ENCODE measurements at places on chromosomes 4 and X.

GRCh38 chrX:154398668-154399526 lies 720 bp downstream of the RPL10 start:
- DNase-seq = peak; percentile 84

DNA sequence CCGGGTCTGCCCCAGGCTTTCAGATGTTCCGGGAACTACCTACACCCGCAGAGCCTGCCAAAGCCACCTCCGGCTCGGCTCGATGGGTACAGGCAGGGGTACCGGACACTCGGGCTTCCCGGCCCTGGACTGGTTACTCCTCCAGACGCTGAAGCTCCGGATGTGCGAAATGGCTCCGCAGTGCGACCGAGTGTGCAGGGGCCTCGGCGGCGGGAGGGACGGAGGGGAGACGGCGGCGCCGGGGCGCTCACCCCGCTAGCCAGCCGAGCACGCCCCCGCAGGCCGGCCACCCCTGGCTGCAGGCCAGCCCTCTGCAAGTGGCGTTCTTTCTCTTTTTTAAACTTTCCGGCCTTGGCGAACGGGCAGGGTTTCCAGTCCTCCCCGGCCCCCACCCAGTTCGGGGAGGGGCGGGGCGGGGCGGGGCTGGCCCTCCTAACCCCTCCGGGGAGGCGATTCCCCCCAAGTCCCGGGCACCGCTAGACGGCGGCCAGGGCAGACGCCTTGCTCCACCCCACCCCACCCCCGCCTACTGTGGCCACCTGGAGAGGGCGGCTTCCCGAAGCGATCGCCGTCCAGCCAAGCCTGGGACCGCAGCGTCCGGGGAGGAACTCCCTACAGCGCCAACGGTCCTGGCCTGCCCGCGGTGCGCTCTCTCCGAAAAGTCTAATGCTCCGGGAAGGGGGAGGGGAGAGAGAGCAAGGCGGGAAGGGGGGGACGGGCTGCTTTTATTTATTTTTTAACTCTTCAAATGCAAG lies 7.5 kb downstream of the BCOR start:
- no peak for DNase-seq

DNA sequence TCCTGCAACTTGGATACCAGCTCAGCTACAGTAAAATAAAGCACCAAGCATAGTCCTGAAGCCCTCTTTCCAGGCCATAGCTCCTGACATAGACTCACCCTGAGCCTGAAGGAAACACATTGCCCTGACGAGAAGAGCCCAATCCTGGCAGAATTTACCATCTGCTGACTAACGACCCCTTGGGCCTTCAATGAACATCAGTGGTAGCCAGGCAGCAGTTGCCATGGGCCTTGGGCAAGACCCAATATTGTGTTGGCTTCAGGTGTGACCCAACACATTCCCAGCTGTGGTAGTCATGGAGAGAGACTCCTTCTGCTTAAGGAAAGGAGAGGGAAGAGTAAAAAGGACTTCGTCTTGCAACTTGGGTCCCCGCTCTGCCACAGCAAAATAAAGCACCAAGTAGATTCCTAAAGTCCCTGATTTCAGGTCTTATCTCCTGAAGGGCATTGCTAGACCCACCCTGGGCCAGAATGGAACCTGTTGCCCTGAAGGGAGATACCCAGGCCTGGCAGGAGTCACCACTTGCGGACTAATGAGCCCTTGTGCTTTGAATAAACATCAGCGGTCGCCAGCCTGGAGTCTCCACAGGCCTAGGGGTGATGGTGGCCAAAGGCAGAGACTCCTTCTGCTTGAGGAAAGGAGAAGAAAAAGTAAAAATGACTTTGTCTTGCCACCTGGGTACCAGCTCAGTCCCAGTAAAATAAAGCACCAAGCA lies 902.6 kb downstream of the C4orf33 start:
- DNase-seq = no peak

GRCh38 chr4:3261411-3262207 lies 12.7 kb downstream of the MSANTD1 start:
- no peak for DNase-seq

DNA sequence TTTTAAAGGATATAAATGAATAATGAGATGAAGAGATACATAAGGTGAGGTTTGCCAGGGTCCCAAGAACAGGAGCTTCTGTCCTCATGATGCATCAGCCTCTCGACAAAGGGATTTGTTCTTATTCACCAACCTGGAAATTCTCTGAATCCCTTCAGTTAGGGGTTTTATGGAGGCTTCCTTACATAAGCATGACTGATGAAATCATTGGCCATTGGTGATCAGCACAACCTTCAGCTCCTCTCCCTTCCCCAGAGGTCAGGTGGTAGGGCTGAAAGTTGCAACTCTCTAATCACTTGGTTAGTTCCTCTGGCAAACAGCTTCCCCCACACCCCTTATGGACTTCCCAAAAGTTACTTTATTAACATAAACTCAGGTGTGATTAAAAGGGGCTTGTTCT lies 222.0 kb downstream of the SPRY1 start:
- no peak for DNase-seq

DNA sequence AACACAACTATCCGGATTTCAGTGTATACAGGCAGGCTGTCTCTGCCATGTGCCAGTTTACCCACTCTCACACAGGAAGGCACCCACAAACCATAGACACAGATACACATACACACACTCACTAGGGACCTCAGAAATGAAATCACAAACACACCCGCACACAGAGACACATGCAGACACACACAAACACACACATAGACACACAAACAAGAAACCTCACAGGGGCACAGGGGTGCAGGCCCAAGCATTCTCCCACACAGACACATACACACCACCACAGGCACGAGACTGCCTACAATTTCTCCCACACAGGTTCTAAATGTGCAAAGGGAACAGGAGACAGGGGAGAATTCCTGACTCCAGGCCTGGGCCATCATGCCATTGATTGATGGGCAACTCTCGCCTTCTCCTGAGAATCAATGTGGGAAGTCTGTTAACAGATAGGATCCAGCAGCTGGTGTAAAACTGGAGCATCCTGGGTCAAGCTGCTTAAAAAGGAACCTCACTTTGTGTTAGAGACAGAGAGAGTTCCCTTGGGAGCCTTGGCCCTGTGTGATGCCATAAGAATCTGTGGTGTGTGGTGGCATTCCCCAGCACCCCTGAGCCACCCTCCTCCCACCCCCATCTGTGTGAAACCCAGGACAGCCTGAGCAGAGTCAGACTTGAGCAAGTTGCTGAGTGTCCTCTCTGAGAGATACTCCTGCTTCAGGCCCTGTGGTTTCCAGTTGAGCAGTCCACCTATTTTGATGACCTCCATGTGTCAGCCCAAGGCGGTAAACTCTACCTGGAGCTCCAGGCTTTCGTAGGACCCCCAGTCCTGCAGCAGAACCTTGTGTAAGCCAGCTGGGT lies 33.9 kb downstream of the NBDY start:
- DNase-seq = peak; percentile 42

GRCh38 chr4:185054886-185055285 lies 36.6 kb downstream of the HELT start:
- DNase-seq = no peak

All from activated T-cell treated with anti-CD3 and anti-CD28 coated beads, Interleukin-2, amount 50 U/mL, for 24 hours (primary cell).